ENCODE measurements at places on chromosomes 3 and 15.

DNA sequence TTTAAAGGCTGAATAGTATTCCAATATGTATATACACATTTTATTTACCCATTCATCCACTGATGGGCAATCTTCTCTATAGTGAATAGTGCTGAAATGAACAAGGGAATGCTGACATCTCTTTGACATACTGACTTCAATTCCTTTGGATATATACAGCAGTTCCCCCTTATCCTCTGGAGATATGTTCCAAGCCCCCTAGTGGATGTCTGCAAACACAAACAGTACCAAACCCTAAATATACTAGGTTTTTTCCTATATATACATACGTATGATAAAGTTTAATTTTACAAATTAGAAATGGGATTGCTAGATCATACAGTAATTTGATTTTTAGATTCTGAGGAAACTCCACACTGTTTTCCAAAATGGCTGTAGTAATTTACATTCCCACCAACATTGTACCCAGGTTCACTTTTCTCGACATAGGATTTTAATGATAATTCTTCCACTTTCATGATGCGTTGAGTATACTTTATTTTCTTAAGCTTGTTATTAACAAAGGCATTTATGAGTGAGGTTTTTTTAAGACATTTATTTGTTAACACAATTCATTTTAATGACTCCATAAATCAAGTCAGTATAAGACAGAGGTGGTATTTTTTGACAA, 38.2 kb downstream of the VPS13C start:
- peak; percentile 17 for DNase-seq

GRCh38 chr3:105431200-105431599, 64.5 kb downstream of the ALCAM start:
- no peak for DNase-seq

GRCh38 chr3:172786036-172786435, 35.5 kb downstream of the ECT2 start:
- no peak for DNase-seq

DNA sequence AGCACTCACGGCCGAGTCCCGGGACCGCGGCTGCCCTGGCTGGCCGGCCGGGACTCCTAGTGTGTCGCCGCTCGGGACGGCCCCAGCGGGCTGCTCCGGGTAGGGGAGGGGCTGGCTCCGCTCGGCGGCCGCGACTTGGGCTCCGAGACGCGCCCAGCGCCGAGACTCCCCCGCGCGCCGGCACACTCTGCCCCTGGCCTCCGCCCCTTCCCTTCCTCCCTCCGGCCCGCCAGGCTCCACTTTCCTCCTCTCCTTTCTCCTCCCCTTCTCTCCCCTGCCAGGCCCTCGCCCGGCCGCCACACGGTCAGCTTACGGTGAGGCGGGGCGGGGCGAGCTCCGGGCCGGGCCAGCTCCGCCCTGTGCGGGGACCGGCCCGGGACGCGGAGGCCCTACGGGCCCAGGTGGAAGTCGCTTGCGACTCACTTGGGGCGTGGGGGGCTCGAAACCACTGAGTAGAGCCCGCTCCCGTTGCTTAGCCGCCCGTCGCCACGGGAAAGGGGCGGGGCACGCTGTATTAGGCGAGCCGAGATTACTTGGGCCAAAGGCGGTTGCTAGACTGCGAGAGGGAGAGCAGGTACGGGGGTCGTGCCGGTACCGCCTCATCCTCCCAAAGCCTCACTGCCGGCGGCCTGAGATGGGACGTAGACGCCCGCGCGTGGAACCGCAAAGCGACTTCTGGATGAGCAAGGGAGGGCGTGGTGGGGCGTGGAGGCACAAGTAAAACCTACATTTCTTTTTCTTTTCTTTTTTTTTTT, at the start of gene ITGB5:
Gene ITGB5 (minus strand): TSS at position 189 of the 755 bp plus-strand sequence. CDS start 365 bp downstream, outside the sequence.
- DNase-seq, result peak; percentile 56

DNA sequence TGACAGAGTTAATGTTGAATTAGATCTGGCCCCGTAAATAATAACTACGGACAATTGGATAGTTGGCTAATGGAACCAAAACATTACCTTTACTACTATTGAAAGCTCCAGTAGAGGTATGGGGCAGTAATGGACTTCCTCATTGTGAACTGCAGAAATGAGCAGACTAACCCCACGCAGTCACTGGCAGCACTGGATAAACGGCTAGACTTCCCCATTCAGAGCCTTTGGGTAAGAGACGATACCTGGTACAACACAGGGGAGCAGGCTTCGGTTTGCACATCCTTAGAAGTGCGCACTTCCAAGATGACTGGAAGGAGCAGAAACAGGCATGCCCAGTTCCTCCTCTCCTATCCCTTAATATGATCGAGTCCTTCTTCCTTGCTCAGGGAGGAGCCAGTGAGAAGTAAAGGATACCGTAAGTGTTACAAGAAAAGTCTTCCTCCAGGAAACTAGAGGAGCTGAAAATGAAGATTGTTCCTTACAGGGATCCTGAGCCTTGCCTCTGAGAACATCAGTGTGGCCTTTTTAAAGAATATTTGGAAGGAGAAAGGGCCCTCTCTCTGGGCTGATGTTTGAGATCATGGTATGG, 100.5 kb upstream of the NECTIN3 start:
- DNase-seq, result no peak

Measured in dermis blood vessel endothelial cell (primary cell).